ENCODE measurements at places on chromosomes 7 and 10. TPM values are rescaled to one million over a fixed set of nuclear protein-coding genes. Genes with fewer than 3 reads are reported as not detected.

Gene SSMEM1
- total RNA-seq, result not detected

Gene PTEN
- total RNA-seq, result 73.9 TPM

Gene LRRC17
- 455 TPM for total RNA-seq

Gene ASIC3
- total RNA-seq, result 0.96 TPM

Measured in epithelial cell of alveolus of lung (primary cell).